ENCODE measurements at places on chromosomes 6 and 20. TPM values are rescaled to one million over a fixed set of nuclear protein-coding genes. Genes with fewer than 3 reads are reported as not detected.

- DNase-seq = no peak
These were observed 2.9 kb downstream of the FKBP1A start for GRCh38 chr20:1389703-1390580.

DNA sequence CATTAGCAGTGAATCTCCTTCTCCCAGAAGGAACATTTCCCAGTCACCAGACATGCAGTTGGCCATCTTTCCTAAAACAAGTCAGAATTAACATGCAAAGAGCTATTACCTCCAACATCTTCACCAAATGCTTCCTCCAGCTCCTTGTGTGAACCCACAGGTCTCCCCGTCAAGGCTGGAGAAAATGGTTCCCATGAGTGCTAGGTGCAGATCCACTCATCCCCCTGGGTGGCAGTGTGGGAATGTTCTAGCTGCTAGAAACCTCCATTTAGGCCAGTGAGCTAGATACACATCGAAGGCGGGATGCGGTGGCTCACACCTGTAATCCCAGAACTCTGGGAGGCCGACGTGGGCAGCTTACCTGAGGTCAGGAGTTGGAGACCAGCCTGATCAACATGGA, 603.9 kb upstream of the SLC35B3 start:
- DNase-seq = no peak

DNA sequence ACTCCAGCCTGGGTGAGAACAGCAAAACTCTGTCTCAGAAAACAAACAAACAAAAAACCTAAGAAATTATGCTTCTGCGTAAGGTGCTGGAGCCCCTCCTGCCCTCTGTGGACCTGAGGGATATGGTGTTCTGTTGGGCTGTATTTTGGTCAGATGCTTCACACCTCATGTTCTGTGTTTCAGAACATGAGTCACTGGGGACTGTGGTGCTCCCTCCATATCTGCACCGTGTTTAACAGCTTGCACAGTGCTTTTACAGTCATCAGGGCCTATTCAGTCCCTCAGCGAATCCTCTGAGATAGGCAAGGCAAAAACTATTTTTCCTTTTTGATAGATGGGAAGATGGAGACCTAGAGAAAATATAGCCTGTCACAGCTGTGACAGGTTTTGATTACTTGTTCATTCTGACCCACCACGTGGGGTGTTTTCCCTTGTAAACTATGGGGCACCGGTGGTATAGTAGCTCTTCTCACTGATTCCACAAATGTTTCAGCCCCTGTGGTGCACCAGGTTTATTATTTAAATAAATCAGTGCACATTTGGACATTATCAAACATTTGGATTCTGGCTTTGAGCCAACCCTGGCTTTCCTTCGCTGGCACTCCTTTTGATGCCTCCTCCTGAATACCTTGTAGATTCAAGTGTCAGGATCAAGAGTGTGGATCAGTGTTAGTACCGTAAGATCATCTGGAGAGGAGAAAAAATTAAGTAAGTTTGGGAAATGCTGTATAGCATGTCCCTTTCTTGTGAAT, 9.6 kb downstream of the TTPAL start:
- DNase-seq = no peak

DNA sequence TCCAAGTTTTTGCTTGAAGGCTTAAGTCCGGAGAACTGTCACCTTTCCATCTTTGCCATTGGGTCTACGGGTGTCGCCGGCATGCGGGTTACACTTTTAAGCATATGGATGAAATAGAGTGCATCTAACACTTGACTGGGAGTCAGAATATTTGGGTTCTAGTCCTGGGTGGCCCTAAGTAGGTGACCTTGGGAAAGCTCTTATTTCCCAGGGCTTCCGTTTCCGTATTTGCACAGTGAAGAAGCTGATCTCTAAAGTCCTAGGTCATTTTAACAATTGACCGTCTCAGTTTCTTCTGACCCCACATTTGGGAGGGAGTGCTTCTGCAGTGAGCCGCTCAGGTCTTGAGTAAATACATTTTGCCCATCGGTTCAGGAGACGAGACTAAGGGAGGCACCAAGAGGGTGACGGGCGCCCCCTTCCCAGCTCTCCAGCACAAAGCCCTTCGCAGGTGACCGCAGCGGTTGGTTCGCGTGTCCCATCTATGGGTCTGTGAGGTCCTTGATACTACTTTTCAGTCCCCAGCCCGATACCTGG, 651 bp upstream of the BLTP3A start:
- DNase-seq = no peak

GRCh38 chr6:3209114-3210023, 18.1 kb downstream of the TUBB2B start:
- DNase-seq = peak; percentile 91

DNA sequence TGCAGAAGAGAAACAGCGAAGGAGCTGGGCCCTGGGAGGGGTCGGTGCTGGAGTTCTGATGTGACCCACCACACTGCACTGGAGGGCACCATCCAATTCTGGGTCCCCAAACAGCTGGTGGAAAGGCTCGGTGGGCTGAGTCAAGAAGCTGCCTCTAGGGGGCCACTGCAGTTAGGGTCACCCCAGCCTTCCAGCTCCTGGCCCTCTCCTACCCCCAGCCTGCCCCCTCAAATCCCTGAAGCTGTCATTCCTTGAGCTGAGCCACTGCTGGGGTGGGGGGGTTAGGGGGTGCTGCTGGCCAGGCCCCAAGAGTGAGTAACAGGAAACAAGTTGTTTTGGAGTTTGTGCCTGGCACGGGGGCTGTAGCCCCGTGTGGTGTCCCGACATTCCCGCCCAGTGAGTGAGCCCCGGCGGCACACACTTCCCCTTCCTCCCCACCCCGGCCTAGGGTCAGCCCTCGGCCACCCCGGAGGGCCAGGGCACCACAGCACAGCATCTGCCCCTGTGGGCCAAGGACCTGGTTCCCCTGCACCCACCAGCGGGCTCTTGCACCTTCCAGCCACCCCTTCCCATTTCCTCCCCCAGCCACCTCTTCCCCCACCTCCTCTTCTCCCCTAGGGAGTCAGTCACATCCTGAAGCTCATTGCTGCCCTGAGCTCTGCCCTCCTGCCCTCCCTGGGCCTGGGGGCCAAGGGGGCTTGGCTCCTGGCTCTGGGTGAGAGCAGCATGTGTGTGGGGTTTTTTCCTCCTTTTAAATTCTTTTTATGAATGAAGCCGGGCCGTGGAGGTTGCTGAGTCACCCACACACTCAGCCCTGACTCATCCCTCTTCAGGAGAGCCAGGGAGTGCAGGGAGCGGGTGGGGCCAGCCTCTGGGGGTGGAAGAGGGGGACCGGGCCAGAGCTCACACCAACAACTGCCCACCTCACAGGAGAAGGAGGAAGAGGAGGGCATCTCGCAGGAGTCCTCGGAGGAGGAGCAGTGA, 4.6 kb downstream of the SMIM29 start:
- peak; percentile 94 for DNase-seq

DNA sequence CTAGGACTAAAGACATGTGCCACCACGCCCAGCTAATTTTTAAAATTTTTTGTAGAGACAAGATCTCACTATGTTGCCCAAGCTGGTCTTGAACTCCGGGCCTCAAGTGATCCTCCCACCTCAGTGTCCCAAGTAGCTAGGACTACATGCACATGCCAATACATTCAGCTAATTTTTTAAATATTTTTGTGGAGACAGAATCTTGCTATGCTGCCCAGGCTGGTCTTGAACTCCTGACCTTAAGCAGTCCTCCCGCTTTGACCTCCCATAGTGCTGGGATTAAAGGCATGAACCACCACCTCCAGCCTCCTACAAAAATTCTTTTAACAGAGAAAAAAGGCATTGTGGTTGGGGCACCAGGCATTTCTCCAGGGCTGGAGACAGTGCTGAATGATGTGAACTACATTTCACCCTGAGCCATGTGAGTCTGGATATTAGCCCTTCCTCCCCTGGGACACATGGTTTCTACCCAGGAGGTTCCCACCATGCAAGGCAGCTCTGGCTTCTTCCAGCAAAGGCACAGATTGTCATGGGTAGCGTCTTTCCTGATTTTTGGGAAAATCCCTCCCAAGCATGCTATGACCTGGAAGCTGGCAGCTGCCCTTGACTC, 36.3 kb upstream of the CMTR1 start:
- no peak for DNase-seq

The OR2J3 gene
- total RNA-seq = not detected

The TMEM74B gene
- 0.74 TPM for total RNA-seq

- no peak for DNase-seq
These were observed 15.0 kb downstream of the PREX1 start for GRCh38 chr20:48812600-48813445.

The RIMS4 gene
- total RNA-seq = 5.6 TPM

GRCh38 chr20:61804752-61805295, 260.9 kb downstream of the TAF4 start:
- peak; percentile 52 for DNase-seq

- DNase-seq = no peak
These were observed 1686.4 kb downstream of the GRIK2 start for GRCh38 chr6:103079867-103080266.

The TRIM39 gene
- total RNA-seq = 10.1 TPM

- no peak for DNase-seq
These were observed 36.5 kb downstream of the ATP9A start for GRCh38 chr20:51731731-51732095.

DNA sequence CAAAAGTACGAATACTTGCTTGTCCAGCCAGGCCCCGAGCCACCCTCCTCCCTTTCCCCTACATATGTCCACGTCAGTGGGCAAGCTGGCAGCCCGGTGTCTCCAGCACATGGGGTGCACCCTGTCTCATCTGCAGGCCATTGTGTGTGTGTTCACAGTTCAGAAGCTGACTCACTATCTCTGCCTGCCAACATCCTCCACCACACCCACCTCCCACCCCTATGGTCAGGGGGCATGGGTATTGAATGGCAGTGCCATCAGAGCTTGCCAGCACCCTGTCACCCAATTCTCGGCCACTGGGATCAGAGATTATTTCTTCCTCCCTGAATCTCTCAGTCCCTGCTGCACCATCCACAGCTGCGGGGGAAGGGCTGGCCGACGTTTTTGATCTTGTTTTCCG, 195.7 kb downstream of the FARS2 start:
- no peak for DNase-seq

DNA sequence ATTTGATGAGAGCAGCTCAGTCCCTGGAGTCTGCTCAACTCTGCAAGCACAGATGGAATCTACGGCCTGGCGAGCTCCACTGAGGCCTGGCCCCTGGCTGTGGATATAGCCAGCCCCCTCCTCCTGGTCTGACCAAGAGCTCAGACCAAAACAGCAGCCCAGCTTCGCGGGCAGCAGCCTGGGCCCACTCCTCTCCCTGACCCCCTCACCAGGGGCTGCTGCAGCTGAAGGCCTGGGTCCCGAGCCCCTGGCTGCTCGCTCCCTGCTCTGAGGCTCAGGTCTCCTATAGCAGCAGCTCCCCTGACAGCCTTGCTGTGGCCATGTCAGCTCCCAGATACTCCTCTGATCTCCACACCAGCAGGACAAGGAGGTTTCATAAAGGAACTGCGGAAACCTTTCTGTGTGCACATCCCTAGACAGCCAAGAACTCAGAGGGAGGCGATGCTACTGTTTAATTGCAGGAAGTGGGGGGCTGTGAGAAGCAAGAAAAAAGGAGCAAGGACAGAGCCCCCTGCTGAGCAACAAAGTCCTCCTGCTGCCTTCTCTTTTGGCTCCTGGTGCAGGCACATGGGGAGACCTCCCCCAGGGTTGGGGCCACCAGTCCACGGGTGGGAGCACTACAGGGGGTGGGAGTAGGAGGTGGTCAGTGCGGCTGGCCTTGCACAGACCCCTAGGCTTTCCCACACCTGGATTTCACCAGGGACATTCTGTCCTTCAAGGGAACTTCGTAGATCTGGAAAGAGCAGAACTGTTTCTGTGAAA, 38.7 kb upstream of the CST5 start:
- no peak for DNase-seq

DNA sequence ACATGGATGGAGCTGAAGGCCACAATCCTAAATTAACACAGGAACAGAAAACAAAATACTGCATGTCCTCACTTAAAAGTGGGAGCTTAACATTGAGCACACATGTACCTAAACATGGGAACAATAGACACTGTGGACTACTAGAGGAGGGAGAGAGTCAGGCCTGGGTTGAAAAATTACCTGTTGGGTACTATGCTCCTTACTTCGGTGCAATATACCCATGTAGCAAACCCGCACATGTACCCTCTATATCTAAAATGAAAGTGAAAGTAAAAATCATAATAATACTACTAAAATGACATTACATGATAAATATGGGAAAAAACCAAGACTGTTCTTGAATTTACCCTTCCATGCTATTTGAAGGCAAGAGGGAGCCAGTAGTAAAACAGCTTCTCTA, 1273.8 kb upstream of the ADGRB3 start:
- no peak for DNase-seq

DNA sequence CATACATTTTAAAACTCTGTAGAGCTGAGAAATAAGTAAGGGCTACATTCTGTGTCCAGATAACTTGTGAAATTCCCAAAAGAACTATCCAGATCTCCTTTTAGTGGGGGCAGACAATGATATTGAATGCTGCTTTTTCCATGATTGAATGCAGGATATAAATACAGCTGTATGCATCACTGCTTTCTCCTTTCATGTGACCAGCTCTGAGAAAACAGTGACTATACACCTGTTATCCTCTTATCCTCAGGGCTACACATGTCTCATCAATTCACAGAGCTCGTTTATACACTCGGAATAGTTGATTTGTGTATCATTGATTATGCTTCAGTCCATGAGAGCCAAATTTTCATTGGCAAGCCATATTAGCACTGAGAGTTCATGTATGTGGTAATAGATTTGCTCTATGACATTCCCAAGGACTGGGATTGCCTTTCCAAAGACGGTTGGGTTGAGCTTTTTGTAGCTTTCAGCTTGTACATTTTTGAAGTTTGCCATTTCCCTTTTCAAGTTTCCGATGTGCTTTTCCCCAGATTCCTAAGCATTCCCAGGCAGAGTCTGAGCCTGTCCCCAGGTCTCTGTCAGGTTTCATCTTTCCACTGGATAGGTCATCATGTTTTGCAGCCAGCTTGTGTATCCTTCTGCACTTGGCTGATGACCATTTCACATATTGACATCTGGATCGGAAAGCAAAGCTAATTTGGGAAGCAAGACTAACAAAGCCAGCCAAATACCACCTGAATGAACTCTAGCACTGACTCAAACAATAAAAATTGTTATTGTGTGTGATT, 97.7 kb downstream of the RFX6 start:
- DNase-seq = no peak

DNA sequence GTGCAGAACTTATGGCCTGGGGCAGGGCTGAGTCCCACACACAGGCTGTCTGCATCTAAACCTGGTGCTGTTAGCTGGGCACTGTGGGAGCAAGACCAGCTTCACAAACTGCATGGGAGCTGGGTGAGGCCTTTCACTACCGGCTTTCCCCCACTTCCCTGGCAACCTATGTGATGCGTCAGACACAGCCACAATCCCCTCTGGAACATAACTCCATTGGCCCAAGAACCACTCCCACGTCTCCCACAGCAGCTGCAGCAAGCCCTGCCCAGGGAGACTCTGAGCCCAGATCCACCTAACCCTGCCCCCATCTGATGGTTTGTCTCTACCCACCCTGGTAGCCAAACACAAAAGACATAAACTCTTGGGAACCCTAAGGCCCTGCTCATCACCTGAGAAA, 9.3 kb downstream of the WDR27 start:
- DNase-seq = no peak
